ENCODE measurements at places on chromosomes 1 and 21.

DNA sequence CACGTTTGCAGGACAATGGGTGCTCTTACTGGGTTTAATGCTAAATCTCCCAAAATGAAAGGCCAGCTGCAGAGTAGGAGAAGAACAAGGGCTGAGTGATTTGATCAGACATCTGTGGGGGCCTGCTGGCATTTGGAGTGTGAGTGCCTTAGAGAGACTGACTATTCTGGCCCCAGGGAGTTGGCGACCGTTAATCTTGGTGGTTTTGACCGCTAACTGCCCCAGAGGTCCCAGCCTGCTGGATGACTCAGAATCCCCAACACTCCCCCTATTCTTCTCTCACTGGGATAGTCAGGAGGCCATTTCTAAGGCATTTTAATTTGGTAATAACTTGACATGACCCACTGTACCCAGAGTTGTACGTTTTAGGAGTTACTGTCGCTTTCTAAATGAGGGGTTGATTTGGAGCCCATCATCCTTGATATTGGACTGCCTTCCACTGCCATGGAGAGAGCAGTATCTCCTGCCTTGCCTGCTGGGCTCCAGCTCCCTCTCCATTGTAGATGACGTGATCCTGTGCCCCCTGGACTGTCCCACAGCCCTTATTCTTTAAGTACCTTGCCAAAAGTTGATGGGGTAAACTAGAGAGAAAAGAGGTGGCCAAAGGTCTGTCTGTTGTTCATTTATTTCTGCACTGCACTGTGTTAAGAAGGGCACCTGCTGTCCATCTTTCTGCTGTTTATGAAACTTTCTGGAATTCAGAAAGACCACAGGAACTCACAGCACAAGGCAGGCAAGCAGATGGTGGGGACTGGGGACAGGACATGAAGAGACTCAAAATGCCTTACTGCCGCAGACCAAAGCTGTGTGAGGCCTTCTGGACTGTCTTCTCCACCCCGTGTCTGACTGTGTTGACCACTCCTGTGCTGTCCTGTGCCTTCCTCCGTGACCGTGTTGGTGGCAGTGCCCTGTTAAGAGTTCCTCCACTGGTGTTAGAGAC is 98.2 kb upstream of the ARTN start:
- peak overlapping the region; percentile 55 for H3K27ac ChIP-seq
- H3K4me3 ChIP-seq = no peak overlapping the region
- peaks cover 5% of the 10 kb centered on the region for H3K36me3 ChIP-seq

DNA sequence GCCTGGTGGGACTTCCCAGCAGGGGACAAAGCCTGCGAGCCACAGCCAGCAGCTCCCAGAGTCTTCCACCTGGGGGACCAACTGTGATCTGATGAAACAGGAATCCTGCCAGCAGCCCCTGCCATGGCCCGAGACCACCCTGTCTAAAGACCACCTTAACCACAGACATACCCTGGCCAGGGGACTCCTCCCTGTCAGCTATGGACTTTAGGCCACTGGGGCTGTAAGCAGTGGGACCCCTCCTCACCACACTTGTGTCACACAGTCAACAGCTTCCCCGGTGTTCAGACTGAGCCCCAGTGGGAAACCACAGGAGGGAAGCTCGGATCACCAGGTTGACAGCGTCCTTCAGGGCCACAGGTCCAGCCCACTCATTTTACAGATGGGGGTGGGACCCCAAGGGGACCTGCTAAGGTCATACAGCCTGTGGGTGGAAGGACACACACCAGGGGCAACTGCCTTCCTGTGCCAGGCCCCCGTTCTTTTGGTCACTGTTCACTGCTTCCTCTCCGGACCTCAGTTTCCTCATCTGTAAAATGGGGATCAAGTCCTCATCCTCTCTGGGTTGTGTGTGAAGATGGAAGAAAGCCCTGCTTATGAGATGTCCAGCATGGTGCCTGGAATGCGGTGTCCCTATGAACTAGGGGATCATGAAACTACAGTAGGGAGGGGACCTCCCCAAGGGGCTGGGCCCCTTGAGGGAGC is 11.4 kb downstream of the EPHA2 start:
- peaks cover 14% of the 10 kb centered on the region for H3K4me1 ChIP-seq
- no peaks in the 10 kb centered on the region for H3K36me3 ChIP-seq
- H3K27me3 ChIP-seq = no peaks in the 10 kb centered on the region
- no peak for DNase-seq
- no peak overlapping the region for H3K27ac ChIP-seq

DNA sequence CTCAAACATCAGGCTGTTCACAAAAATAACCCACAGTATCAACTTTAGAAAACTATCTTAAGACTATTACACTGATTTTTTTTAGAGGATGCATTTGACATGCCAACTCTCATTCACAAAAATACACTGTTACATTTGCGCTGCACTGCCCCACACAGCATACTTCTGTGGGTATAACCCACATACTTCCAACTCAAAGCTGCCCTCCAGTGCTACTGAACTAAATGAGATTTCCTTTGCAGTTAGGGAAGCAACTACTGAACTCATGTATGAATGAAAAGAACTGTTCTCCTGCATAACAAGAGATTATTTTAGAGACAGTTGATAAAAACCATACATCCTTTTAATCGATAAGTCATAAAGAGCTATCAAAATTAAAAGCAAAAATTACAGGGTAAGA is 25.8 kb upstream of the GADD45A start:
- DNase-seq = no peak
- no peaks in the 10 kb centered on the region for H3K36me3 ChIP-seq
- H3K4me1 ChIP-seq = no peaks in the 10 kb centered on the region

- H3K36me3 ChIP-seq = no peaks in the 10 kb centered on the region
- no peak for DNase-seq
- no peak overlapping the region for H3K4me3 ChIP-seq
- H3K27me3 ChIP-seq = no peaks in the 10 kb centered on the region
- H3K27ac ChIP-seq = no peak overlapping the region
- no peaks in the 10 kb centered on the region for H3K4me1 ChIP-seq
Observed at GRCh38 chr1:100627054-100627716, 89.2 kb downstream of the GPR88 start.

All from CD8-positive, alpha-beta memory T cell (primary cell).